ENCODE measurements at places on chromosomes 6 and 20.

- DNase-seq: no peak
These were observed 240.2 kb downstream of the KHDC1L start for GRCh38 chr6:72984981-72985665.

GRCh38 chr6:22087960-22088706, 208.7 kb downstream of the PRL start:
- DNase-seq: no peak

- no peak for DNase-seq
These were observed 48.3 kb downstream of the CARMIL1 start for GRCh38 chr6:25327432-25327831.

- DNase-seq: no peak
These were observed 118.2 kb downstream of the DACT2 start for GRCh38 chr6:168201383-168201782.

- no peak for DNase-seq
These were observed 66.5 kb downstream of the CTNNBL1 start for GRCh38 chr20:37760322-37760721.

GRCh38 chr6:169160855-169161560, 92.6 kb downstream of the THBS2 start:
- DNase-seq: no peak

- no peak for DNase-seq
These were observed 19.8 kb upstream of the TGM3 start for GRCh38 chr20:2276015-2276414.

GRCh38 chr20:40775561-40776146, 86.6 kb upstream of the MAFB start:
- DNase-seq: no peak

GRCh38 chr6:143963158-143963919, 44.7 kb downstream of the PLAGL1 start:
- no peak for DNase-seq

DNA sequence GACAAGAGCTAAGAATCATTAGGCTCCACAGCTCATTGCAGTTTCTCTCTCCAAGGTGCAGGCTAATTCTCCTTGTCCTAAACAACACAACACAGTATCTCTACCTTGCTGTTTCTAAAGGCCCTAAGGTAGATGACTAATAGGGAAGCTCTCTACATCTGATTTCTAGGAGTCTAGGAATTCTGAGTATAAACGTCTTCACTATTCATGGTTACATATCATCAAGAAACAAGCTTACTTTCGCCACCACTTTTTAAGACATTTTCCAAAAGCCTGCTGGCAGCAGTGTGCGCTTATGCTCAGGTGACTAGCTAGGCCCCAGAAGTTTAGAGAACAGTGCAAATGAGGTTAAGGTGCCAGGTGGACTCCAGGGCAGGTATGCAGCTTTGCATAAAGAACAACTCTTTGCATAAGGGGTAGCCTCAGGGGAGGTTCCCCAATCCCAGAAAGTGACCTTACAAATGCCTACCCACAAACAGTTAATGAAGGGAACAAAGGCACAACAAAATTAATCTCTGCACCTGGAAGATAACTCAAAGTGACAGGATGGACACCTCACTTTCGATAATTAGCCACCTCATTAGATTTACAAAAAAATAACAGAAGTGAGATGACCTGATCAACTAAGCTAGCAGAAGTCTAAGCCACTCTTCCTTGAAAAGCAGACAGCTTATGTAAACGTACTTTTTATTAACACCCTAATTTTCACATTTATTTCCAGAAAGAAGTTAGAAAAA, 20.1 kb downstream of the B4GALT5 start:
- no peak for DNase-seq

DNA sequence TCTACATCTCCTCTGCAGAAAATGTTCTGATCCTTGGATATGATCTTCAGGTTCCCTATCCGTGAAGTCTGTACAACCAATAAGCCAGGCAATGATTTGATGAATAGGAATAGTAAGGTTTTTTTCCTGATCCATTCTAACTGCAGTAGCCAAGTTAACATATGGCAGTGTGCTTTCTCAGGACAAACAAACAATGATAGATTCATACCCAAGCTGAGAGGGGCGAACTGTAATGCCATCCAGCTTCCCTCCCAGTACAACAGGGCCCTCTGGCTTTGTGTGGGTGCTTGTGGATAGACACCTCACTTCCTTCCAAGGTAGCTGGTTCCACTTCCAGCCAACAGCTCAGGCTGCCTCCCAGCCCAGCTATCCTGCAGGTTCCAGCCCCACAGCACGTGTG, 359.2 kb downstream of the CDH26 start:
- no peak for DNase-seq

DNA sequence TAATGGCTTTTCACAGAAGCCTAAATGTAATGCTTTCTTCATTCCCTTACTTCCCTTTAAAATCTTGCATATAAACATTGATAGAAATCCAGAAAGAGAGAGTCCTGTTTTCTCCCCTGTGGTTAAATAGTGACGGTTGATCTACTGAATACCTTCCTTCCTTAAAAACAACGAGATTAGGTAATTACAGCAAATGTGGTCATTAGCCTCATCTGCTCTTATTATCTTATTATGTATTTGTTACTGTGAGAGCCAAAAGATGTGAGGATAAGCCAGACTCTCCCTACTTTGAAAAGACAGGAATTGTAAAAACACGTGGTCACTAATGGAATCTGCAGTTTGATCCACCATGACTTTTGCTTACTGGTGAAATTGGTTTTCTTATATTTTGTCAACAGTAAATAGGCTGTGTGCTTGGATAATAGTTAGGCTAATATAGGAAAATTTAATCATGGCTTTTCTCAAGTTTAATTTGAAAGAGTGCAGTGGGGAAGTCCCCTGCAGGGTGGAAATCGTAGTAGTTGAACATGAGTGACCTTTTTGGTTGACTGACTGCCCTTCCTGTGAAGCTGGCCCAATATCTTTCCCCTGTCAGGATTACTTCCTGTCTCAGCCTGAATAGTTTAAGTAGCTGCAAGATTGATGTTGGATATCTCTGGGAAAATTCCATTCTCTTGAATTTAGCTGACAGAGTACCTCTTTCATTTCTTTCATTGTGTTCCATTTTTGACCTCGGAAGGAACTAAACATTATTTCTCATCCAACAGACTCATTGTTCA, 62.8 kb downstream of the JARID2 start:
- no peak for DNase-seq

GRCh38 chr6:6645261-6645917, 56.9 kb downstream of the LY86 start:
- no peak for DNase-seq

GRCh38 chr6:28206928-28207509, 18.1 kb upstream of the ZSCAN9 start:
- no peak for DNase-seq

DNA sequence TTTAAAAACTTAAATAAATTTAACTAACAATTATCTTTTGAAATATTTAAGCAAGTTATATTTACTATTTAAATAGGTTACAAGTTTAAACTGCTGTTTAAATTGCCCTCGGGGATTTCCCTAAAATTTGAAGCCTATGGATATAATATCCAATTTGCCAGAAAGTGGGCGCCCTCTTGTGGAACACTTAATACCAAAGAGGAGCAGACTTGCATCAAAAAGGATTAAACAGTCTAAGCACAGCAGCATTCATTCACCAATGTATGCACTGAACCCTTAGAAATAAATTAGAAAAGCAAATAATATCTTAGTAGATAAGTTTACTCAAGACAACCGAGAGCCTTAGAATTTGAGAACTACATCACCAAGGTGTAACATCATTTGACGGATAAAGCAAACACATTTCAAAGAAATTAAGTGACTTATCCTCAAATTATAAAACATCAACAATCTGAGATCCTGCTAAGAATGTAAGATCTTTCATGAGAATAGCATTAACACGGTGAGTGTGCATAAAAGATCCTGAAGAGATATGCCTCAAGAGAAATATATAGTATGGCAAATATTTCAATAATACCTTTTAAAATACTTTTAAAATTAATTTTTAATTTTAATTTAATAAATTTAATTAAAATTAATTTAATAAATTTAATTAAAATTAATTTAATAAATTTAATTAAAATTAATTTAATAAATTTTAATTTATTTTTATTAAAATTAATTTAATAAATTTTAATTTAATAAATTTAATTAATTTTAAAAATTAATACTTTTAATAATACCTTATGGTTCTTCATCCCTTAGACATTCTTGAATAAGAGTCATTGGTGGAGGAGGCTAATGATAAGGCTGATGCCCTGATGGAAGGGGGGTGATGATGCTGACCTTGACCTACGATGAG, 11.5 kb upstream of the MEP1A start:
- DNase-seq: no peak

GRCh38 chr6:118993358-118993757, 58.4 kb upstream of the MCM9 start:
- DNase-seq: no peak

- no peak for DNase-seq
These were observed 223.7 kb downstream of the GMDS start for GRCh38 chr6:2021713-2022125.

DNA sequence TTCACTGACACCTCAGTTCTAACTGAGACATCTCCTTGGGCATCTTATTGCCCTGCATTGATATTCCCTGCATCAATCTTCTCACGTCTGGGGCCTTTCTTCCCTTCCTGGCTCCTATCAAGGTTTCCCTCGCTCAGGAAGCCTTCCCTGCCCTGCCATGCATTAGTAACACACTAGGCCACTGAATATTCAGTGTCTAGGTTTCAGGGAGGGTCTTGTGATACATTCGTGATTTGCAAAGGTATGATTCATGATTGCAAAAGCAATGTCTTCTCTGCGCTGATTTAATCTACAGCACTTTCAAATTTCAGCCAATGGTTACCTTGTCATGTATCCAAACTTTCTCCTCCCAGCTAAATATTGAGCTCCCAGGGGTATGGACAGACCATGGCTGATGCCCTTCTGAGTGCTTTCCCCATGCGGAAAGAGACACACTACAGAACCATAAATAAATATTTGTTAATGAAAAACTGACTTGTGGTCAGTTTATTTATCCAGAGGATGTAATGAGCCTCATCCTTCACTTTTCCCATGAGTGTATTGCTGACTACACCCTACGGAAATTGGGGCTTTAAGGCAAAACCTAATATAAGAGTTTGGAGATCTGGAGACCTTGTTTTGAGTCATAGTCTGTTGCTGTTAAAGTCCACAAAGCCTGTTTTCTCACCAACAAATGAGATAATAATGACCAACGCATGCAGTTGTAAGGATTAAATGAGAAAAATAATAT, 21.6 kb upstream of the PCSK2 start:
- no peak for DNase-seq

DNA sequence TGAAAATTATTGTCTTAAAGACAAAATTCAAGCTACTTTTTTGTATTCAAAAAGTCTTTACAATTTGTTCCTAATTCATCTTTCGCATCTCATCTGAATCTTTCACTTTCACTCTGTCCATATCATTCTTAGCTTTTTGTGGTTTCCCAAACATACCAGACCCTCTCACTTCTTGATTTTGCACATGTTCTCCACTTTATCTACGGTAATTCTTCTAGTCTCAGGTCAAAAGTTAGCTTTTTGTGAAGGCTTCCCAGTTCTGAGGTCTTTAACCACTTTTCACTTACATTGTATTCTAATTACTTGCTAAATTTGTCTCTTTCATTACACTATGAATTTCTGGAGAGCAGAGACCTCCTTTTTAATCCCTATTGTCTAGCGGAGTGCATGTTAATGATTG, 34.6 kb upstream of the EPHA7 start:
- DNase-seq: no peak

DNA sequence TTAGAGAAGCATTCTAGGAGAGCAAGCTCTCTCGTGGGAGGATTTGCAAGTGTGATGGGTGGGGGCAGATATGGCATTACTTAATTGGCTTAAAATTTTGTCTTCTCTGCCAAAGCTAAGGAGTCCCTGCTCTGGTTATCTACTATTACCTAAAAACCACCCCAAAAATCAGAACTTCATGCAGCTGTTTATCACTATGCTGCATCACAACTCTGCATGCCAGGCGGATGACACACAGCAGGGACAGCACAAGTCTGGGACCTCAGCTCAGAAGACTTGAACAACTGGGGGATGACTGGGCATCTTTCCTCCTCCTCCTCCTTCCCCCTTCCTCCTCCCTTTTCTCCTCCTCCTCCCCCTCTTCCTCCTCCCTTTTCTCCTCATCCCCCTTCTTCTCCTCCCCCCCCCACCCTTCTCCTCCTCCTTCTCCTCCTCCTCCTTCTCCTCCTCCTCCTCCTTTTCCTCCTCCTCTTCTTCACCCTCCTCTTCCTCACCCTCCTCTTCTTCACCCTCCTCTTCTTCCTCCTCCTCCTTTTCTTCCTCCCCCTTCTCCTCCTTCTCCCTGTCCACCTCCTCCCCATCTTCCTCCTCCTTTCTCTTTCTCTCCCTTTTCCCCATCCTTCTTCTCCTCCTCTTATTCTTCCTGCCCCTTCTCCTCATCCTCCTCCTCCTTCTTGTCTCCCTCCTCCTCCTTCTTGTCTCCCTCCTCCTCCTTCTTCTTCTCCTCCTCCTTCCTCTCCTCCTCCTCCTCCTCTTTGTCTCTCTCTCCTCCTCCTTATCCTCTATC, 218.6 kb upstream of the PMEPA1 start:
- no peak for DNase-seq

DNA sequence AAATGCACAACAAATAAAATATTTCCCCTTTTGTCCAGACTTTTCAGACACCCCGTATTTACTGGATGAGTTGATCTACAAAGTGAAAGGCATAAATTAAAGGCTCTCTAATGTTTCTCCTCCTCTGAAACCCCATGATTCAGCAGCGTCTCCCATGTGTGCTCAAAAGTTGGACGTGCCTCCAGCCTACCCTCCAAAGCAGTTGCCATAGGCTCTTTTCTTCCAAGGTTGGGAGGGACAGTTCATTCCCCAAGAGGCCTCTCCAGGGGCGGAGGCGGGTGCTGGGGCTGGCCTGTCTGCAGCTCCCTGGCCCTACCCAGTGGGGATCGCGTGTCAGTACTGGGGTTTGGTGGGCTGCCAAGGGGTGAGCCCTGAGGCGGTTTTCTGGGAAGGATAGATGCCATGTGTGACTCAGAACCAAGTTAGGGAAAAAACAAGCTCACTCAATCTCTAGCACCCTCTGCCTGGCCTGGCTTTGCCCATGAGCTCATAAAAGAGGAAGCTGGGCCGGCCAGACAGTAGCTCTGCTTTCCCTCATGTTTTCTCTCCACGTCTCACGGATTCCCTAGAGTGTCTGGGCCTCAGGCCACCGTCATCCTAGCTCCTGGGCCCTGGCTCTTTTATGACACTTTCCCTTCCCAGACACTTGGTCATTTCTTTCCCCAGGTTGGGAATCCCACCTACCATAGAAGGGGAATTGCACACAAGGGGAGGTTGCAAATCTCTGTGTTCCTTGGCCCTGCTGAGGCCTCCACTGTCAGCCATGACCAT, 8.0 kb upstream of the IER3 start:
- DNase-seq: no peak

- no peak for DNase-seq
These were observed 16.8 kb upstream of the NAA20 start for GRCh38 chr20:20000211-20000968.

DNA sequence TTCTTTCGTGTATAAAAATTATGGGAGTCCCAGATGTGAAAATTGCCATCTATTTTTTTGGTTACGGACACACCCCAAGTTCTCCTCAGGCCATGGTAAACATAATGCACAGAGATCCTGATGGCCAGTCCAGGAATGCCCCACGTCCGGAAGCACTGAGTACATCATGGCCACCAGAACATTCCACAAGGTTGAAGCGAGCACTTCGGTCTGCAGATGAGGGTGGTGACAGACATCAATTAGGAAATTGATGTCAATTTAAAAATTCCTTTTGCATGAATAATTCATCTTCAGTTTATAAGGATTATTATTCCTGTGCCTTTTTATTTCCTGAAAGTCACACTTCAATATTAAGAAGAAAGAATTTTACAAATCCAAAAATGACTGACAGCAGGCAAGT, 13.2 kb upstream of the EXOC2 start:
- no peak for DNase-seq

- DNase-seq: no peak
These were observed 192.0 kb downstream of the ALDH8A1 start for GRCh38 chr6:134757911-134758361.

All from stimulated activated CD4-positive, alpha-beta T cell treated with anti-CD3 and anti-CD28 coated beads, Interleukin-15, amount 100 ng/mL, for 1 hour (primary cell).